Uterus (tissue), 4 donors: ENCODE measurements at places on chromosomes 7 and 10.
A peak's percentile ranks its signal among the peaks of the same experiment; 100 is the strongest.

DNA sequence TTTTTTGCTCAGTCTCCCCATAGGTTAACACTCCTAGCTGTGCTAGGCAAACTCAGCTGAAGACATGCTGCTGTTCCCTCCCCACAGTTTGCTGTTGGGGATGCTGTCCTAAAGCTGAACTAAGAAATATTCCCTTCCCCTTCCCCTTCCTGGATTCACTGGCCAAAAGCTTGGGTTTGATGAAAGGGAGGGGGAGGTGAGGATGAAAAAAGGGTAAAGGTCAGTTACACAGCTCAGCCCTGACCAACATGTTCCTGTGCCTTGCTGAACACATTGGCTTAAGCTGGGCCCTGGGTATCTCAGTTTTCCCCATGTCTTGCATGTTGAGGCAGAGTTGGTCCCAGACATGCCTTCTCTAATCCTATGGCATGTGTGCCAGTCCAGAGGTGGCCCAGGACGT lies 15.3 kb downstream of the CCM2 start:
- DNase-seq, result no peak

DNA sequence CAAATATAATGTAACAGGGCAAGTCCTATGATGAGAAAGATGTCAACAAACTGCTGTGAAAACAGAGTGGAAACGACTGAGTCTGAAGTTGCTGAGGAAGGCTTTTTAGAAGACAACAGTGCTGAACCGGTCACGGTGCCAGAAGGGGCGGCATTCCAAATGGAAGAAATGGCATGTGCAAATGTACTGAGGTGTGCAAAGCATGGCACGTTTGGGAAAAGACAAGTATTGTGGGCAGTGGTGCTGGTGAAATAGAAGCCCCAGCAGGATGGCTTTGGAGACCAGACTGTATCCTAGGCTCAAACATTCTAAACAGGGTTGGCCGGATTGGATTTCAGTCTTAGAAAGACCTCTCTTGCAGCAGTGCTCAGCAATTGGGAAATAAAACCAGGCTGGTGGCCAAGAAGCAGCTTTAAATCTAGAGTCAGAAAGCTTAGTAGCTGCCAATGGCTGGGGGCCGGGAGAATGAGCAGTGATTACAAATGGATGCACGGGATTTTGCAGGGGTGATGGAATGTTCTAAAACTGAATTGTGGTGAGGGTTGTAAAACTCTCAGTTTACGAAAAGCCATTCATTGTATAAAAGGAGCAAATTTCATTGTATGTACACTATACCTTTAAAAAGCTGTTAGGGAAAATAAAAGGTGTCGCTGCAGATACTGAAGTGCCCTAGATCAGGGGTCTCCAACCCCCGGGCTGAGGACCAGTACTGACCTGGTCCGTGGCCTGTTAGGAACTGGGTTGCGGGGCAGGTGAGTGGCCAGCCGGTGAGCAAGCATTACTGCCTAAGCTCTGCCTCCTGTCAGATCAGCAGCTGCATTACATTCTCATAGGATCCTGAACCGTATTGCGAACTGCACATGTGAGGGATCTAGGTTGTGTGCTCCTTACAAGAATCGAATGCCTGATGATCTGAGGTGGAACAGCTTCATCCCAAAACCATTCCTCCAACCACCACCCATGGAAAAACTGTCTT lies 141.6 kb downstream of the HIBADH start:
- DNase-seq, result peak; percentile 79

- no peak for DNase-seq
Measured at GRCh38 chr10:92789786-92790185, 58.5 kb upstream of the EXOC6 start.

DNA sequence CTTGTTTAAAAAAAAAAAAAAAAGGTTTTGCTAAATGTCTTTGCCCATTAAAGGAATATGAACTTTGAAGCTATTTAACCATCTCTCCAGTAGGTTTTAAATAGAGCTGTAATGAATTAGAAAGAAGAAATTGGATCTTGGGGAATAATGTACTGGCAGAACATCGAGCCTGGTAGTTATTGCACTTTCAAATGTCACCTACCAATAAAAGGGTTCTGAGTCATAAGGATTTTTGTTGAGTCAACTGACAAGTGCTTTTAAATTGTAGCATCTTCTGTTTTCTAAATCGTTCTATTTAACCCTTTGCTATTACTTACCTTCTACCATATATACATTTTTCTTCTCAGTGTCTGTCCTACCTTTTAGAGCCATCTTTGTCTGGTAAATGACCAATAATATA lies 10.7 kb downstream of the CUTC start:
- no peak for DNase-seq

- DNase-seq, result no peak
Measured at GRCh38 chr7:117083648-117084047, 130.3 kb downstream of the ST7 start.

GRCh38 chr7:103940382-103941268 lies 48.8 kb downstream of the RELN start:
- DNase-seq, result no peak

GRCh38 chr7:29508608-29509007 lies 55.0 kb upstream of the PRR15 start:
- DNase-seq, result peak; percentile 32

- DNase-seq, result no peak
Measured at GRCh38 chr7:102841290-102841689, 71.5 kb upstream of the LRRC17 start.

GRCh38 chr7:156816943-156817572 lies 75.9 kb downstream of the LMBR1 start:
- DNase-seq, result no peak

DNA sequence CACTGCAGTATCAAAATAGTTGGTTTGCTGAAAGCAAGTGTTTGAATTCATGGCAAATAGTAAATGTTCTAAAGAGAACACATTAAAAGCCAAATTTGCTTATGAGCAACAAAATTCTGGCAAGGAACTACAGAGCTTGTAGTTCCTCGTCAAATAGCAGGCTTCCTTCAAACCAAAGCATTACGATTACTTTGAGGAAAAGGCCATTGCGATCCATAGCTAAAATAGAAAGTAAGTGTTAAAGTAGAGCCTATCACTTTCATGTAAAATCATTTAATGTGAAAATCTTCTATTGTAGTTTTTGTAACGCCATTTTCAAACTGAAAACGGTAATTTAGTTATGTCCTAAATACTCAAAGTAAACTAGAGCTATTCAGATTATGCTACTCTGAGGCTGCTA lies 20.1 kb downstream of the CACNA2D1 start:
- no peak for DNase-seq
